ENCODE measurements at places on chromosomes 3 and 15.

DNA sequence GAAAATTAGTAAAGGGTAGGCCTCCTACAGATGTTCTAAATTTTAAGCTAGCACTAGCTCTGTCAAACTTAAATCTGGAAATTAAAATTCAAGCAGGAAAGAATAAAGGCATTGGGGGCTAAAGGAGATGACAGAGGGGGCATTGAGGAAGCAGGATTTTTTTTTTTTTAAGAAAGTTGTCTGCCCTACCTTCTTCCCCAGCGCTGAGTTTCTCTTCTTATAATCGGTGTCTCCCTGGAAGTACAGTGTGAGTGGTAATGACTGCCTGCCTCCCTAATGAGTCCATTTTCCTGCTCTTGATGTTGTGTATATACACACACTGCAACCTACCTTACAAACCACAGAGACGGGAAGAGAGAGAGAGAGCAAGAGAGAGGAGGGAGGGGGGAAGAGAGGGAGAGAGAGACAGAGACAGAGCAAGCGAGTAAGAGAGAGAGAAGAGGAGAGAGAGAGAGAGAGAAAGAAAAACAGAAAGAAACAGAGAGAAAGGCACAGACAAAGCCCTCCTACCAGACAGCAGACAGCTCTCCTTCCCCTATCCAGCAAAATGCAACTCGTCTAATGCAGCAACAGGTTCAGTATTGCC lies 47.0 kb downstream of the ZBTB20 start:
- peak; percentile 47 for DNase-seq

- DNase-seq: no peak
Measured at GRCh38 chr3:163011596-163011995, 1515.0 kb downstream of the OTOL1 start.

GRCh38 chr3:136928240-136928639 lies 29.5 kb upstream of the IL20RB start:
- no peak for DNase-seq

- no peak for DNase-seq
Measured at GRCh38 chr15:72141171-72142084, 23.2 kb downstream of the SENP8 start.

DNA sequence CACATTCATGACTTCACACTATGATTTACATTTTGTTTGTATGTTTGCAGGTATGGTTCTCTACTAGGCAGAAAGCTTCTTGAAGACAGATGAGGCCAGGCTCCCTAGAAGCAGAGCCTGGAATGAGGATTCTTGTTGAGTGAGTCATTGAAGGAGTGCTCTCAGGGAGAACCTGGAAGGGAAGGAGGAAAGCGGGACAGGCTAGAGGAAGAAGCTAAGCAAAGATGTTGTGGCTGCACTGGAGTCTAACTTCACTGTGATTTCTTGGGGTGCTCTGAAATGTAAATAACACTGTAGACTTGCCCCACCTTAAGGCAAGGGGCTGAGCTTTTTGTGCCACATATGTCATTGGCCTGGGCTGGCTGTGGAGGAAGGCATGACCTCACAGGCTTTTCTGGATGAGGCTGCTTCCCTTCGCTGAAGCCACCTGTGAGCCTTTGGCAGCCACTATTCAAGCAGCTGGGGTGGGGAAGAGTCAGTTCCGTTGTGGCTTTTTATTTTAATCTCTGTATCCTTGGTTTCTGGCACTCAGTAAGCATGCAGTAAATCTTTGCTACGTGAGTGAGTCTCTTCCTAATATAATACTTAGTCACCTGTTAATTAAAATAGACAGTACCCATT lies 307.3 kb downstream of the SV2B start:
- DNase-seq: no peak

GRCh38 chr3:71662568-71662967 lies 62.6 kb downstream of the EIF4E3 start:
- DNase-seq: no peak

- DNase-seq: no peak
Measured at GRCh38 chr3:161014843-161015749, 90.1 kb downstream of the B3GALNT1 start.

DNA sequence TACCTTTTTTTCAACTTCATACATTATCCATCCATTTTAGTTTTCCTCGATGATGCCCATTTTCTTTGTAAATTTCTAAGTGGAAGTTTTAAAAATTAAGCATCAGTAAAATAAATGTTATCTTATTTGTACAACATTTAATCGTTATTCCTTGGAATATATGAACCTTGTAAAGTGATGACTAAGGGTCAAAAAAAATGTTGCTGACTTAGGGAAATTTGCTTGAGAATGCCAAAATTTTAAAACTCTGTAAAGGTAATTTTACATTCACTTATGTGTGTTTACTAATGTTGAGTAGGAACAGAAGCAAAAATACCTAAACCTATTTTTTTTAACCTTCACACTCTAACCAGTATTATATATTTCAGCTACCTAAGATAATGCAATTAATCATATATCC lies 917.1 kb downstream of the VGLL3 start:
- no peak for DNase-seq

Data from activated CD4-positive, alpha-beta T cell treated with anti-CD3 and anti-CD28 coated beads, Interleukin-2, Interleukin-4, amounts not matched to agents 100 ng/mL and 50 ng/mL, durations not matched to agents 16 hours and 8 hours (primary cell).